Cortex of kidney (tissue), 1 donor: ENCODE measurements at places on chromosomes 4 and X.

DNA sequence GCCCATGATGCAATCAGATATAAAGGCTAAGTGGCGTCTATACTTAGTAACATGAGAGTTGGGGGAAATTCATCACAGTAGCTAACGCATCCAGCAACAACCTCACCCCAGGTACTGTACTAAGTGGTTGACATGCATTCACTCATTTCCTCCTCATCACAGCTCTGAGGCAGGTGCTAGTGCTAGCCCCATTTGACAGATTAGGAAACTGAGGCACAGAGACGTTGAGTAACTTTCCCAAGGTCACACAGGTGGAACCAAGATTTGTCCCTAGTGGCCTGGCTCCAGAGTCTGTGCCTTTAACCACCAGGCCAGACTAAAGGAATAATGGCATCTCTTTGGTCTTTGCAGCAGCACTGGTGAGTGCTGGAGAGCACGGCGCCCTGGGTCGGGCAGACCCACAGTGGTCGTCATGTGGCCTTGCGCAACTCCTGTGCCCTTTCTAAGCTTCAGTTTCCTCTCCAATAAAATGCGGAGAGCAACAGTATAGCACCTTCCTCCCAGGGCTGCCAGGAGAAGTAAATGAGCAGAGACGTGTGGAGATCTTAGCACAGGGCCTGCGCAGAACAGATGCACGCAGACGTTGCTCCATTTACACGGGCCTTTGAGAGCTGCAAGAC is 186.4 kb downstream of the BCOR start:
- no peak for DNase-seq

DNA sequence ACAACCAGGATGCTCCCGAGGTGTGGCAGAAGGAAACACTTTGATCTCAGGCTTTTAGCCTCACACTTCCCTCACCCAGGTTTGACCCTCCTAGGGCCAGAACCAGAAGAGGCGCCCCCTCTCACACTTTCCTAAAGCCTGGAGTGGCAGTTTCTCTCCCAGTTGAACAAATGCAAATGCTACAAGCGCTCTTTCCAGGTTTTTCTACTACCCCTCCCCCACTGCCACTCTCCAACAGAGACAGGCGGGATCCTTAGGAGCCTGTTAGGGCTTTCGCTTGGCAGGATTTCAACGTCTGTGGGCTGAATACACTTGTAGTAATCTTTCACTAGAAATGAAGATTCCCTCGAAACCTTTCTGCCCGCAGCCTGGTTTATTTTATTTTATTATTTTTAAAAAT is 2.4 kb downstream of the TSC22D3 start:
- no peak for DNase-seq

DNA sequence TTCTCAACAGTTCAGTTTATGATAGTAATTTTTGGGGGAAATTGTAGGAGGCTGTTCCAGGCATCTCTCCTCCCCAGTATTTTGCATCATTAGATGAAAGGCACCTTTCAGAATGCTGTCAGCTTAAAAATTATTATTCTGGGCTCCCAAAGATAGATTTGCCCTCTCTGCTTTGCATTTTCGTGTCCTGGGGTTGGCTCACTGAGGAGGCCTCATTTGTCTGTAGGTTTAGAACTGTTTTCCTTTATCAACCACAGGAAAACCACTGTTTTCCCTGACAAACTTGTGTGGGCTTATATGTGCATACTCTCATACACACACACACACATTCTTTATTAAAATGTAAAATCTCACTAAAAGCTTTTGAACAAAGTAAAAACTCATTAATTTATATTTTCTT is 197.2 kb upstream of the VCX3A start:
- no peak for DNase-seq

DNA sequence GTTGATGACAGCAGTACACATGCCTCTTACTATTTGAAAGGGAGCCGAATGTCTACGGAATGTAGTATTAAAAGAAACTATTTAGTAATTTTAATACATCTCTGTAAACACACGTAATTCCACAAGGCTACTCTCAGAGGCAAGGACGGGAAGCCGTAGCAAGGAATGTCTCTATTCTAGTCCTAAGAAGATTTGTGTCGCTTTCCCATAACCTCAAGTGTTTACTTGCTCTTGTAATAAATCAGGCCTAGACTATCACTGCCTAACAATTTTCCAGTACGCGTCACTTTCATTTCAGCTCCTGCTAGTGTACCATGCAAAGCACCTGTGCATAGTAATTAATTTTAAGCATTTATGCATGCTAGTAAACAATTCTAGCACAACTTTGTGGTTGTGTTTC is 86.7 kb downstream of the OR13H1 start:
- DNase-seq: no peak

DNA sequence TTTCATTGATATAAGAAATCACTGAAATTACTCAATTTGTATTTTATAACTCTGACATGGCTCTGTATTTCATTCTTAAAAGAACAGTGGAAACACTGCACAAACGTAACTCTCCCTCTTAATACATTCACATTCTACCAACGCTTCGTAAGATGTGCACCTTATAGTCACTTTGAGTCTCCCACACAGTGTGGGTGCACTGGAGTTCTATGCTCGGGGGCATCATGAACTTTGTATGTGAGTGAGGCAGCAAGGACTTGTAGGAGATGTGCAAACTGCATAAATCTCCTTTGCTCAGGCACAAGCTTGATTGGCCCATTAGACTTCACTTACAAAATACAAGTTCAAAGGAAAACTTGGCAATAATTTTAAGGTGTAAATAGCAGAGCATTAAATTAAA is 2385.0 kb upstream of the TENM3 start:
- DNase-seq: no peak

DNA sequence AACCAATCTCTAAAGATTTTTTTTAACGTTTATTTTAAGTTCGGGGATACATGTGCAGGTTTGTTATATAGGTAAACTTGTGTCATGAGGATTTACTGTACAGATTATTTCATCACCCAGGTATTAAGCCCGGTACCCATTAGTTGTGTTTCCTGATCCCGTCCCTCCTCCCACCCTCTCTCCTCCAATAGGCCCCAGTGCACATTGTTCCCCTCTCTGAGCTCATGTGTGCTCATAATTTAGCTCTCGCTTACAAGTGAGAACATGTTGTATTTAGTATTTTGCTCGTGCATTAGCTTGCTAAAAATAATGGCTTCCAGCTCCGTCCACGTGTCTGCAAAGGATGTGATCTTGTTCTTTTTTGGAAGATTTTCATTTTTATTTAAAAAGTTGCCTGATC is 2309.4 kb upstream of the AGA start:
- no peak for DNase-seq

GRCh38 chr4:22268350-22269025 is 247.4 kb downstream of the ADGRA3 start:
- DNase-seq: no peak

GRCh38 chr4:3873408-3874027 is 107.3 kb downstream of the ADRA2C start:
- DNase-seq: no peak

DNA sequence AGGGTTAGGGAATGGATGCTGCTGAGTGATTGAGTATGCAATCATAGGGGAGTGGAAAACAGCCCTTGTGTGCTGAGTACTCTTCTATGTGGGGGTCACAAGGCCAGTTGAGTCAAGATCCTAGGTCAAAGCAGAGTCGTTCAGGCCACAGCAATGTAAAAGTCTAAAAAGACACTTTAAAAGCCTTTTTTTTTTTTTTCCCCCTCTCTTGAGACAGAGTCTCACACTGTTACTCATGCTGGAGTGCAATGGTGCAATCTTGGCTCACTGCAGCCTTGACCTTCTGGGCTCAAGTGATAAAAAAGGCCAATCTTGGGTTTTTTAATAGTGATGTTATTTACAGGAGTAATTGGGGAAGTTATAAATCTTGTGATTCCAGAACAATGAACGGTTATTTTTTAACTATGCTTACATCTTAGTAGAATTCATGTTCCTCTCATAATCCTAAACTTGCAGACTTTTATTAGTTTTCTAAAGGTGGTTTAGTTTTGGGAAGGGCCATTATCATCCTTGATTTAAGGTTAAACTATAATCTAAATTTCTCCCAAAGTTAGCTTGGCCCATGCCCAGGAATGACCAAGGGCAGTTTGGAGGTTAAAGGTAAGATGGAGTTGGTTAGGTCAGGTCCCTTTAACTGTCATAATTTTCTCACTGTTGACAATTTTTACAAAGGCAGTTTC is 82.2 kb upstream of the BMP2K start:
- DNase-seq: no peak

DNA sequence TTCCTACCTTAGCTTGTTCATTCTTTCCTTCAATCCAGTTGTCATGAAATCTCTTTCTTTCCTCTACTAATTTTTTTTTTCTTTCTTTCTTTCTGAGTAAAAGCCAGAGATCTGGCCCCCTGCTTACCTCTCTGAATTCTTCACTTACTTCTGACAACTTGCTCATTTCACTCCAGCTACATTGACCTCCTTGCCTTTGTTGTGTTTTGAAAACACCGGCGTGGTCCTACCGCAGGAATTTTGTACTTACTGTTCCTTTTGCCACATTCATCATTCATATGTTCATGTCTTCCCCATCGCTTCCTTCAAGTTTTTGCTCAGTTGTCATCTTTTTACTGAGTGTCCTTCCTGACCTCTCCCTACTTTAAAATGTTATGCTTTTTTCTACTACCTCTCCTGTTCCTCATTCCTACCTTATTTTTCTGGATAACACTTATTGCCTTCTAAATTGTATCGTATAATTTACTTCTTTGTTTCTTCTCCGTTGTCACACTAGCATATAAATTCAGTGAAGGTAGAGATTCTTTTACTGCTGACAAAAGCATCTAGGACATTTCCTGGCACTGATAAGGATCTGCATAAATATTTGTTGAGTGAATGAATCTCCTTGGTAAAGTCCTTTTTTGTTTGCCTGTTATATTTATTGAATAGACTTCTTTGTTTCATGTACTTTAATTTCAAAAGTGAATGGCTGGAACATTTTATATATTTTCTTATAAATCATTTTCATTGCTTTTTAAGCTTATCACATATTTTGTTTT is 74.4 kb downstream of the NFKB1 start:
- no peak for DNase-seq

DNA sequence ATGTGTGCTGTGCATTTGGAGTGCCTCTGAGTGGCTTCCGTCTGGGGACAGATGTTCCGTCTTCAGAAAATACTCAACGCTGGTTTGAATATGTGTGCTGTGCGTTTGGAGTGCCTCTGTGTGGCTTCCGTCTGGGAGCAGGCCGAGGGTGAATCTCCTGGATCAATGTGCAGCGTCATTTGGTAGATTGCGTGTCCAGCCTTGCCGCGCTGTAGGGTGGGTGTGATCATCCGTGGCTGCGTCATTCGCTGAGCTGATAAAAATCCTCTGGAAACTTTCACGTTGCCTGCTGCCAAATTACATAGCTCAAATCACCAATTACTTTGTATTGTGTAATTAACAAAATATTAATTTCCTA is 12.1 kb downstream of the UVSSA start:
- DNase-seq: no peak

GRCh38 chrX:26586570-26586969 is 370.6 kb downstream of the MAGEB5 start:
- no peak for DNase-seq

DNA sequence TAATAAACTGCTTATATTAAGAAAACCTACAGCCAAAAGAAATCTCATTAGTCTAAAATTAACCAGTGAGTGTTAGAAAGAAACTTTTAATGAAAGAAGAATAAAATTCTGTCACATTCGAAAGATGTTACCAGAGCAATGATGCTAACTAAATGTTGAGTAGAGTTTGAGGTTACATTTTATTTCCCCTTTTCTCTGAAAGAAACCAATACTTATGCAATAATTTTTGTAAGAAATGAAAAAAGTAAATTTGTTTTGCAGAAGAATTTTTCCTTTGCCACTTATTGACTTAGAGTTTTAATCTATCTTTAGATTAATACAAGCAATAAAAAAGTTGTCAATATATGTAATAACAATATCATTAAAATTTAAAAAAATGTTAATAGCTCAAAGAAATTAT is 574.0 kb upstream of the GALNTL6 start:
- no peak for DNase-seq

GRCh38 chrX:1450361-1451161 is 2.1 kb downstream of the ASMTL start:
- DNase-seq: no peak

DNA sequence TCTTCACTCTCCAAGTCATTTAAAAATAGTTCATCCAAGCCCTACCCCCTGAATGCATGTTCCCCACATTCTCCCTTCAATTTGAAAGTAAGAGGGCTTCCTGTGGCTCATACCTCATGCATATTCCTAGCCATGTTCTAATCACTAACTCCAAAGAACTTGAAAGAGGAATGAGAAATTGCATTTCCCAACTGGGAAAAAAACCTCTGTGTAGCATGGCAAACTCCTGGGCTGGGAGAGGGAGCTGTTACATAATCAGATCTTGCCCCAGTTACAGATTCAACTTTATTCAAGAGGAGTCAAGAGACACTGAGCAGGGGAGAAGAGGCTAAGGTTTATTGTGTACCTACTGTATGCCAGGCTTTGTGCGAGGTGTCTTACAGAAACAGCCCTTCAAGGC is 90.2 kb downstream of the SLC2A9 start:
- DNase-seq: no peak

DNA sequence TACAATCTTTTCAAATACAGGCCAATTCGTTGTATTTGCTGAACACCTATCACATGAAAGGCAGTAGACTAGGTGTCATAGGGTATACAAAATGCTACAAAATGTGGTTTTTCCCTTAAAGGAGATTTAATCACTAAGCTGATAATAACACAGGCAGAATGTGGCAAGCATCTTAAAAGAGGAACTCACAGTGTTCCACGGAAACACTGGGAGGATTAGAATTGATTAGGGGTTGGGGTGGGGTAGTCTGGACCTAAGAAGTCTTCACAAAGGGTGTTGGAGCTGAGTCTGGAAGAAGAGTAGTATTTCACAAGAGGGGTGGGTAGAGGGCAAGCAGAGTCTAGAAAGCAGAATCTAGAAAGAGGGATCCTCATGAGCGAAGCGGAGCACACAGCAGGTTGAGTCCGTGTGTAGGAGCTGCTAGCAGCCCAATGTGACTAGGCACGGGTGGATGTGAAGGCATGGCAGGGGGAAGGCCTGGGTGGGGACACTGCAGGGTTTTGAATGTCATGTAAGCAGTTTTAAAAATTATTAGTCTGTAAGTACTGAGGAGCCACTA is 123.6 kb downstream of the MGST2 start:
- no peak for DNase-seq

GRCh38 chr4:53702334-53703266 is 111.3 kb upstream of the LNX1 start:
- DNase-seq: no peak

DNA sequence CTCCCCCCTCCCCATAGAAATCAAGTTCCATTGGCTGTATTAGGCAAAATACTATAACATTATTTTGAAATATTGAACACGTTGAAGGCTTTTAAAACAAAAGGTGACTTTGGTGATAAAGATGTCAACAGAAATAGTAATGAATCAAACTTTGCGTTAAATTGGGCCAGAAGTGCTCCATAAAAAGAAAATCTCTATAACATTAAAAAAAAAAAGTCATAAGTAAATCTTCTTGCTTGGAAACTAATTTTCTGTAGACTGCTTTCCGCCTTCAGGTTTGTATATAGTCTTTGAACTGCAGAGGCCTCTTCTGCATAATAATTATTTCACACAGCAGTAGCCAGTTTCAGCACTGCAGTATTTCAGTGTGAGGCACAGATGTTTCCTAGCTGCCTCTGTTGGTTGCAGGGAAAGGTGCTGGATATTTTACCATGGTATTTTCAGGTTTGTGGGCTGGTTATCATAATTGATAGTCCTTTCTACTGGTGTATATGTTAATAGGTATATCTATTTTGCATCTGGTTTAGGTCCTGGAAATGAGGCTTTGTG is 158.9 kb downstream of the KDM6A start:
- no peak for DNase-seq

GRCh38 chrX:51608126-51608525 is 10.6 kb downstream of the CENPVL3 start:
- DNase-seq: no peak

GRCh38 chr4:120555058-120555457 is 367.5 kb downstream of the PRDM5 start:
- DNase-seq: no peak
